ENCODE measurements at places on chromosomes 16 and 17.

- DNase-seq = no peak
These were observed 490.5 kb upstream of the CDH5 start for GRCh38 chr16:65876056-65876408.

DNA sequence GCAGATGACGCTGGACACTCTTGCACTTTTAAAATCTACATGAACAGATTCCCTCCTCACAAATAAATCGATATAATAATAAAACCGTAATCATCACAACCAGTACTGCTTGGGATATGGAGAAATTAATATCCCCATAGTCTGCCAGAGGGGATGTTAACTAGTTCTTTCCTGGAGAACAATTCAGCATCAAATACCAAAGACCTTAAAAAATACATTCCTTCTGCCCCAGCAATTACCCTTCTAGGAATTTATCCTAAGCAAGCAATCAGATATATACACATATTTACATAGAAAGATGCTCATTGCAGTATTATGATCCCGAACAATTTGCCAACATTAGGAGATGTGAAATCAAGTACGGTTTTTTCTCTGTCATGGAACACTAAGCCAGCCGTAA, 21.8 kb downstream of the SMYD4 start:
- no peak for DNase-seq

- DNase-seq = no peak
These were observed 25.4 kb downstream of the CTU2 start for GRCh38 chr16:88731699-88732098.

DNA sequence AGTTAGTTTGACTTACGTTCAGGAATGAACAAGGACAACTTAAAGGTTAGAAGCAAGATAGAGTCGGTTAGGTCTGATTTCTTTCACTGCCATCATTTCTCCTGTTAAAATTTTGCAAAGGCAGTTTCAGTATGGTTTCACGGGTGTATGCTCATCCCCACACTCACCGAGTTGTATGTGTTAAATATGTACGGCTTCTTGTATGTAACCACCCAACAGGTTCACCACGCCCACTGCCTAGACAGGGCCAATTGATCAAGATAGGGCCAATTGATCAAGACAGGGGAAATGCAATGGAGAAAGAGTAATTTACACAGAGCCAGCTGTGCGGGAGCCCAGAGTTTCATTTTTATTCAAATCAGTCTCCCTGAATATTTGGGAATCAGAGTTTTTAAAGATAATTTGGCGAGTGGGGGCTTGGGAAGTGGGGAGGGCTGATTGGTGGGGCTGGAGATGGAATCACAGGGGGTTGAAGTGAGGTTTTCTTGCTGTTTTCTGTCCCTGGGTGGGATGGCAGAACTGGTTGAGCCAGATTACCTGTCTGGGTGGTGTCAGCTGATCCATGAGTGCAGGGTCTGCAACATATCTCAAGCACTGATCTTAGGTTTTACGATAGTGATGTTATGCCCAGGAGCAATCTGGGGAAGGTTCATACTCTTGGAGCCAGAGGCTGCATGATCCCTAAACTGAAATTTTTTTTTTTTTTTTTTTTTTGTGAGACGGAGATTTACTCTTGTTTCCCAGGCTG, 62.4 kb upstream of the PLCG2 start:
- DNase-seq = peak; percentile 59

GRCh38 chr16:69741951-69742904, 12.5 kb downstream of the NOB1 start:
- no peak for DNase-seq

- DNase-seq = no peak
These were observed 10.6 kb downstream of the CCDC102A start for GRCh38 chr16:57525761-57526160.

- DNase-seq = no peak
These were observed 14.7 kb downstream of the ALOX15B start for GRCh38 chr17:8053600-8053999.

All from GM10248 (cell line).